HuH-7 (cell line): ENCODE measurements at places on chromosomes 1 and 21.
A peak's percentile ranks its signal among the peaks of the same experiment; 100 is the strongest.

DNA sequence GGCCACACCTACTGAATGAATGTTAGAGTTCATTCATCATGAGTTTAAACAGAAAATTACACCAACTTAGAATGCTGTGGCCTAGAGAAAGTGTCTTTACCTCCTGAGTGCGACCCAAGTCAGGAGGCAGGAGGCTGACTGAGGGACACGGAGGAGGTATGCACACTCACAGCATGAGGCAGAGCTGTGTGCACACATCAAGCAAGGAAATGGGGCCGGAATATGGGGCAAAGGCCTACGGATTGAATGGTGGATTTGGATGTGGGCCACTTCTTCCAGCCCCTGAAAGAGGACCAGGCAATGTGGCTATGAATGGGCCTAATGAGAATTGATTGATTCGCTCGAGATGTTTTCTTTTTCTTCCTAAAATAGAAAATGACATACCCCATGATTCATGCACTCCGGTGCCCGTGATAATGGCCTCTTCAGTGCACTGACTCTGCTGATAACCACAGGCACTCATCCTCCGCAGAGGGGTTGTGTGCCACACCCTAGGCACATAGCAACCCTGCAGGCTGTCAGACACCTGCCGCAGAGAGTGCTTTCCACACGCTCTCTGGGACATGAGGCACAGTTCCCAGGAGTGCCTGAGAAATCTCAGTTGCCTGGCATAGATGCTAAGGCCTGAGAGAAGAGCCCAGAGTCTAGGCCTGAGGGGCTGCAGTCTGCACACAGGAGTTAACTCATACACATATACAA lies 155.5 kb downstream of the GLUL start:
- DNase-seq, result no peak

DNA sequence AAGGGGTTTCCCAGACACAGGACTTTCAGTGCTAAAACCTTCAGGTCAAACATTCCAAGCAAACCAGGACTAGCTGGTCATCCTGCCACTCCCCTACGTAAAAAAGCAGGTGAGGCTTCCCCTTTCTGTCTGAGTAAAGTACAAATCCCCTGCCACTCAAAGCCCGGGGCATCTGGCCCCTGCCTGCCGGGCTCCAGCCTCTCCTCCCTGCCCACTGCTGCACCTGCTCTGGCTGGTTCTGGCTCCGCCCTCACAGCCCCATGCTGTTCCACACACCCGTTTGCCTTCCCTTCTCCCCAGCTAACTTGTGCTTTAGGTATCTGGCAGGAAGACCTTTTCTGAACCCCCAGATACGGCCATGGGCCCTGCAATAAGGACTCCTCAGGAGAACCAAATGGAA lies 23.3 kb upstream of the S100A7 start:
- DNase-seq, result no peak

GRCh38 chr21:41147096-41147978 lies 20.6 kb upstream of the BACE2 start:
- DNase-seq, result no peak

GRCh38 chr1:3945222-3945621 lies 45.1 kb upstream of the C1orf174 start:
- no peak for DNase-seq

DNA sequence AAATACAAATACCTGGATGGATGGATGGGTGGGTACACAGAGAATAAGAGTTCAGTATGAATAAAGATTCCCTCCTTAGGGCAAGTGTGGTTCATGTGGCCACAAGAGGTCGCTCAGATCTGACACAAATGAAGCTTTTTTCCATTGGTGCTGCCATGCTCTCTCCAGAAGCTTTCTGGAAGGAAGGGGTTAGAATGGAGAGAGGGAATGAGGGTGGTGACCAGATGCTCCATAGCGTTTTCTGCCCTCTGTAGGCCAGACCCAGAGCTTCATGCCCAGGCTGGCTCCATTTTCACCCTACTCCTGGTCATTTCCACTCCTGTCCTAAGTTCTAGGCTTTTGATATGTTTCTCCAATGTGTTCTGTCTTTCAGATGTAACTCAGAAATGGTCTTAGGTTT lies 3.3 kb upstream of the FCRL6 start:
- DNase-seq, result peak; percentile 56

DNA sequence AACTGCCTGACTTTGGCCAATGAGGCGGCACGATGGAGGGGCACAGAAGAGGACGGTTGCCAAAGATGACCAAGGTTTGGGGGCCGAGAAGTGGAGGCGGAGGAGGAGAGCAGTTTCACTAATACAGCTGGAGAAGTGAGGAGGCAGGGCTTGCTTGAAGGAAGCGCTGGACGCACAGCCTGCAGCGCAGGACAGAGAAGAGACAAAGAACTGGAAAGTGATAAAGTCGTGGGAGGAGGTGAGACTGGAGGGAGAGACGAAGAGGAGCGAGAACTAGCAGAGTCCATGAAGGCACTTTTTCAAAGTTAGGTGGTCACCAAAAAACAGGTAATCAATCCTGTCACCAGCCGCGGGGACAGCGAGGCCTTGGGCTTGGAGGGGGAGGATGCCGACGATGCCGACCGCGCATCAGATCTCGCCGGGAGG lies 771 bp downstream of the PACC1 start:
- DNase-seq, result peak; percentile 38

- no peak for DNase-seq
Measured at GRCh38 chr1:119081267-119081666, 59.2 kb downstream of the WARS2 start.

- no peak for DNase-seq
Measured at GRCh38 chr21:36821032-36821299, 122.1 kb downstream of the SIM2 start.
